Esophagus squamous epithelium (tissue), 5 donors: ENCODE measurements at places on chromosomes 4 and X.

GRCh38 chrX:16612257-16612897, 37.6 kb upstream of the S100G start:
- DNase-seq: no peak

DNA sequence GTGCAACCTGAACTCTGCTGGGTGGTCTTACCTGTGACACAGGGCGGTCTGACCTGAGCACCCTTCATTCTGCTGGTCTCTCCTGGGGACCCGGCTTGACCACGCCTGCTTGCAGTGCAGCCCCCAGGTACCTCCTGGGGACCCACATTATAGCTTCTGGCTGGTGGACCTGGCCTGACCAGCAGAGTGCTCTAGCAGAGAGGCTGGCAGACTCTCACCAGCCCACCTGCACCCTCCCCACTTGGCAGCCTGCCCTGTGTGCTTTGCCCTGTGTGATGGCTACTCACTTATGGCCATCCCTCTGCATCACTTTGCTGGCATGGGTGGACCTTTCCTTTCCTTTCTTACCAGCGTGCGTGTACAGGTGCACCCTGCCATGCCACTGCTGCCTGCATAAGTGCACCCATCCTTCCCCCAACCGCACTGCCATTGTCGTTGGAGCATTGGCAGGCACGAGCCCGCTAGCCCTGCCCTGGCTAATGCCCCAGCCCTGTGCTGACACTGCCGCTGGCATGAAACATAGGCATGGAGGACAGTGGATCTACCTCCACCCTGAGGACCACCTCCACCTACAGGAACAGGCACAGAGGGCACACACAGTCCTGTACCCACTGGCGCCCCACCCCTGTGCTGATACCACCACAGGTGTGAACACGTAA, 21.5 kb upstream of the H2AZ1 start:
- no peak for DNase-seq

- DNase-seq: no peak
Observed at GRCh38 chr4:24568425-24568824, 15.9 kb downstream of the DHX15 start.

DNA sequence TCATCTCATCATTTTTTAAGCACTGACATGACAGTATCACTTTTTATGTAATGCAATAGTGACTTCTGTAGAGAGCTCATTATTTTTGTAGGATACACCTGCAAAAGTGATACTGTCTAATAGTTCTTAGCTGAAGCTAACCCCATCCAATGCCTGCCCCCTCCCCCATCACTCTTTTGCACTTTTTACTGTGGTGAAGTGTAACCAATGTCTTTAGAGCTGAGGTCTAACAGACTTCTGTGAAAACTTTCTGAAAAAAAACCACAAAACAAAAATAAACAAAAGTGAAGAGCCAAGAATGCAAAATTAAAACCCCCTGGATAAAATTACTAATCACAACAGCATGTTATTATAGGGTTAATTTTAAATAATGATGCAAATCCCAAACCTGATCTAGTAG, 301.1 kb downstream of the ANK2 start:
- DNase-seq: no peak

- peak; percentile 0 for DNase-seq
Observed at GRCh38 chr4:141133146-141133998, at the start of gene RNF150. Gene RNF150, minus strand, starts transcription at chr4:141133469.

DNA sequence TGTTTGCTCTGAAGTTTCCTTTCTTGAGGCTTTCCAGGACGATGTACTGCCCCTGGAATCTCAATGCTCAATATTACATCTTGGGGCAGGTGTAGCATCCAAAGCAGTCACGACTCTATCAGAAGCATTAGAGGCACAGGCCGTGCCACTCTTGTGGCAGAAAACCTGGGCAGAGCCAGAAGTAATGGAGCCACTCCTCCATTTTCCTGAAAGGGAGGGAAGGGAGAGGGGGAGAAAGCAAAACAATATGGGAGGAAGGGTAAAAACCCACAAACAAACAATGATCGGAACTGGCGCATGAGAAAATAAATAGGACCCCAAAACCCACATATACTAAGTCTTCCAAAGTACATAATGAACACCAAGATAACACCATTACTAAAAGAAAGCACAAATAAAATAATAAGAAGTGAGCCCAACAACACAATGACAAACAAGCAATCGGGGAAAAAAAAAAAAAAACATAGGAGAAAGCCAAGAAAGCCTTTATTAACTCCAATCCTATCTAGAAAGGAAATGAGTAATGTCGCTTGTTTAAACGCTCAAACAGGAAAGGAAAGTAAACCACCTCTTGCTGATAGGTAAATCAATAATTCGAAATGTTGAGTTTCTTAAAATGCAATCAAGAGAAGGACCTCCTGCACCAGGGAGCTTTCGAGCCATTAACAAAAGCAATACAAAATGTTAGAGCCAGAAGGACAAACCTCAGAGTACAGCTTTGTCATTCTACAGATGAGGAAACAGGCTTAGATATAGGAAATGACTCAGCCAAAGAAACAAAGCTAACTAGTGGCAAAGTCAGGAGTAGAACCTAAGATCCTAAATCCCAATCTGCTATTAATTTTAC, 117.4 kb downstream of the ATRX start:
- DNase-seq: no peak

GRCh38 chr4:5888222-5889001, 4.5 kb downstream of the CRMP1 start:
- no peak for DNase-seq

DNA sequence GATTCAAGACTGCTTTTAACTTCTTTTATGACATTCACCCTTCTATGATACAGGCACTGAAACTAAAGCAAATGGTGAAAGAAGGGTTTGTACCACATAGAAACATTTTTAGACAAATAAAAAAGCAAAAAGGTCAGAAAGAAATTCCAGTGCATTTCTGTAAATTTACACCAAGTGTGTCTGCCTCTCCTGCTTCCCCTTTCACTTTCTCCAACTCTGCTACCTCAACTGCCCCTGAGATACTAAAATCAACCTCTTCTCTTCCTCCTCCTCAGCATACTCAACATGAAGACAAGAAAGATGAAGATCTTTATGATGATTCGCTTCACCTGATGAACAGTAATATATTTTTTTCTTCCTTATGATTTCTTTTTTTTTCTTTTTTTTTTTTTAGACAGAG, 187.9 kb downstream of the LRBA start:
- DNase-seq: no peak

DNA sequence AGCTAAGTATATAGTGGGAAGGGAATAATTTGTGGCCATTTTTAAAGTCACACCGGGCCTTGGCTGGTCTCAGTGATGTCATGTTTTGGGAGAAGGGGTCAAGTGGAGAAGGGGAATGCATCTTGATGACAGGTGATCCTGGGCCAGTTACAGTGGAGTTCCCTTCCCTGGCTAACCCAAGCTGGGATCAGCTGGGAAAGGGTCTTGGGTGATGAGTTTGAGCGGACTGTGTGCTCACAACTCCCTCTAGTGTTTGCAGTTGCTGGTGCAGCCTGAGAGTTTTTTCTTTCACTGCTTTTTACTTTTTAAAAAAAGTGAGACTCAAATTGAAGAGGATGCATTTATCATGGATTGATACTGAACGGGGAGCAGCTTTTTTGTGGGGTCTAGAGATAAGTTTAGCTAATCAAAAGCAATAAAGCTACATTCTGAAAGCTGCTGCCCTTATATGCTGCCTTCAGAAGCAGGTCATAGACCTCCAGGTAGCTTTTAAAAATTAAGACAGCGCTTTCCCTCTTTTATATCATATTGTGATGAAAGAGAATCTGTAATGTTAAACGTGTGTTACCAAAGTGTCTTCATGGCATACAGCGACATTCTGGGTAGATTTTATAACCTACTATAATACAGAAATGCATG, 164.7 kb downstream of the DCLK2 start:
- DNase-seq: no peak

GRCh38 chr4:51943221-51943620, 76.9 kb downstream of the LRRC66 start:
- no peak for DNase-seq

- DNase-seq: no peak
Observed at GRCh38 chrX:112803060-112803459, 37.6 kb downstream of the AMOT start.

GRCh38 chr4:100165809-100166208, 24.5 kb downstream of the DDIT4L start:
- no peak for DNase-seq

GRCh38 chr4:156238171-156238570, 284.5 kb upstream of the CTSO start:
- DNase-seq: no peak

GRCh38 chr4:73865431-73866096, 3.6 kb upstream of the CXCL1 start:
- DNase-seq: no peak

DNA sequence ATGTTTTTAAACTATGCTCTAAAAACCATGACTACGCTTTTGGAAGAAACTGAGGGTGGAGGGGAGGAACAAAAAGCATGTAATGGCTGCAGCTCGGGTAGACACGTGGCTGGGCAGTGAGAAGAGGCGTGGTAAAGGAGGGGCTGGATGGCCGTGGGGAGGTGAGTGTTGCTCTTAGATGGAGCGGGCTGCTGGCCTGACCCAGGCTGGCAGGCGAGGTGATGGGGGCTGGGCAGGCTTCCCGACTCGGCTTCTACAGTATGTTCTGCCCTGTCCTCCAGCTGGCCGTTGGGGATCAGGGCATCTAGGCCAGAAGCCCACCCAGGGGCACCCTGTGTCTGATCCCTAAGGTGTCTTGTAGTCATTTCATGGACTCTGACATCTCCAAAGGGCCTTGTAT, 60.7 kb downstream of the EFHC2 start:
- no peak for DNase-seq

DNA sequence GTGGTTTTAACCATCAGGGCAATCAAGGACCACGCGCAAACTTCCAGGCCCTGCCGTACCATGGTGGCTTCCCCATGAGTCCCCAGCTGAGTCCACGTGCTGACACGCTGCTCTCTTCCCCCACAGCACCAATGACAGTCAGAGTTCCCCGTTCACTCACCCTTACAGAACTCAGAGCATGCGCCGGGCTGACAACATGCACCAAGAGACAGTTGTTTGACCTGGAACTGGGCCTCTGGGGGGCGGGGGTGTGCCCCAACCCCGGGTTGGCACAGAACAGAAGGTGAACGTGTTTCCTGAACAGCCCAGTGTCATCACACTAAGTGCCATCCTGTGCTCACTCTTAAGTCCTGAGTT, 29.4 kb downstream of the IRF2 start:
- DNase-seq: no peak

DNA sequence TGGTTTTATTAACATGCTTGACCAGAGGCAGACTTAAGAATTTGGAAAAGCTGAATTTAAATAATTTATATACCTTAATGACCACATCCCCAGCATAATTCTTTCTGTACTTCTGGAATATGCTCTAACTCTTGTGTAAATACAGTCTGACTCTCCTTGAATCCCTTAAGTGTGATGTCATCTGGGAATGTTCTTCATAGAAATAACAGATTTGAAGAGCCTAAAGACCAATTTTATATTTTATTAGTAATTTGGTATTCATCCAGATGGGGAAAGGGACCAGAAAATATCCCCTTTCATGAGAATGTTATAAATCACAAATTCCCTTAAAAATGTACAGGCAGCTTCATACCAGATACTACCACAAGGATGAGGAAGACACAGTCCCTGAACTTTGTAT, 58.3 kb downstream of the KCNIP4 start:
- DNase-seq: no peak

DNA sequence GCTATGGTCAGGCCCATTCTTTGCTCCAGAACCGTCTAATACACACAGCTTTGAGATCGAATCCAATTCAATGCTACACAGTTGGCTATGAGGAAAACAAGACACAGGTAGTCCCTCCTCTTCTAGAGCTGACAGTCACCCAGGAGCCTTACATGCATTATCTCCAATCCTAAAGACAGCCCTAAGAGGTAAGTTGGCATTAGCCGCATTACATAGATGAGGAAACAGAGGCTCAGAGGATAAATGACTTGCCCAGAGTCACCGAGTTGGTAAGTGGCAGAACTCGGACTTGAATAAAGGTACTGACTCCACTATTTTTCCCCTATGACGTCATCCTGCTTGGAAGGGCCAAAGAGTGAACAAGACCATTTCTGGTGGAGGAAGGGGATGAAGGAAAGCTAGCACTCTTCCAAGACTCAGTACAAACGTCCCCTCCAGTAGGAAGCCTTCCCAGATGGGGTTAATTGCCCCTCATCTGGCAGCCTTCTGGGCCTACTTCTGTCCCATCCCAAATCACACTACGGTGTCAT, 8.5 kb downstream of the IQSEC2 start:
- no peak for DNase-seq

DNA sequence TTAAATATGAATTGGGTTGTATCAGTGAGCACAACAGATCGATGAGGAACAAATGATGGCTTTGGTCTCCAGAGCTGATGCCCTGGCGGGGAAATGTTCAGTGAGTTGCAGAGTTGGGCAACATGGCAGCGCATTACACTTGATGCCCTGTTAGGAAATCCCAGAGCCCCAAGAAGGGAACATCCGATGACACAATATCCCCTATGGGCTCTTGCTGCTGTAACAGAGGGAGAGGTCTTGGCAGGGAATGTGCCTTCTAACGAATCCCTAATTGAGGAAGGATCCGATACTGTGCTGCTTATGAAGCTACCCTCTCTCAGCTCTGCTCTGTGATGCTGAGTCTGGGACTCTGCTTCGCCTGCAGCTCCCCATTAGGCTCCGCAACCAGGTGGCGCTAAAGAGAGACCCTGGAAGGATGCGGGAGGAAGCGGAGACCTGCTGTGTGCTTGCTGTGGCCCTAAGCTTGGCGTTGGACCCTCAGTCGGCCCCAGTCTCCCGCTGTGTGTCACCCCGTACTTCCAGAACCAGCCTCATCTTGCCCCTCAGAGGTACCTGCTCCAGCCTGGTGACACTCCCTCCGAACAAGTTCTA, 38.9 kb downstream of the PDHA1 start:
- no peak for DNase-seq

- DNase-seq: no peak
Observed at GRCh38 chr4:110540581-110540980, 64.6 kb downstream of the ENPEP start.

GRCh38 chrX:48958635-48959094, 1.3 kb upstream of the OTUD5 start:
- no peak for DNase-seq

DNA sequence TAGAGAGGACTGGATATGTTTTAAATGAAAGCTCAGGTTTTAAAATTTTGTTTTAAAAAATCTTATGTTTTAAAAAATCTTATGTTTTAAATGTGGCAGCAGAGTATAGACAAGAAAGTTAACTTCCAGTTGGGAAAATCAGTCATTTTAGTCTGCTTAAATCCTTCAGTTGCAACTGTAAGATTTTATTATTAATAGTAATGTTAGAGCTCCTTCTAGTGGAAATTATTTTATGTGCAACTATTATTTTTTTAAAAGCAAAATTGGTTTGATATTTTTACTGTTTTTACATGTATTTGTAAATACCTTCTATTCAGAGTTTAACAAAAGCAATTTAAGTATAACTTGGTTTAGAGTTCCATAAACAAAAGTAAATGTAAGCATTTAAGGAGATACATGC, 8.5 kb upstream of the NUDT6 start:
- DNase-seq: no peak
